ENCODE measurements at places on chromosomes 6 and 20.

DNA sequence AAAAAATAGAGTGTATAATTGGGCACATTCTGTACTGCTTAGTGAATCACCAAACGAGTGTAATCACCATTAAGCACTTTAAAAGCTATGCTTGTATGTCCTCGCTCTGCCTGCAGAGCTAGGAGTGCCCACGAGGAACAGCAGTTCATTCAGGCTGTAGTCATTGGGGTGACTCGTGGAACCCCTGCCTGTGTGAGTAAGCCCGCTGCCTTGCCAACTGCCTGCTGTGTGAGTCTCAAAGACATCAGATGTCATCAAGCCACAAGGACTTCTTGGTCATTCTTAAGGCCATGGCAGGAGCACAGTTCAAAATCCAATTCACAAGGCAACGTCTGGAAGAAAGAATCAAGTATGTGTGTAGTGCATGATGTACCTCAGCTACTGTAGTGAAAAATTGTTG, 60.4 kb downstream of the FOXO3 start:
- no peak for DNase-seq

DNA sequence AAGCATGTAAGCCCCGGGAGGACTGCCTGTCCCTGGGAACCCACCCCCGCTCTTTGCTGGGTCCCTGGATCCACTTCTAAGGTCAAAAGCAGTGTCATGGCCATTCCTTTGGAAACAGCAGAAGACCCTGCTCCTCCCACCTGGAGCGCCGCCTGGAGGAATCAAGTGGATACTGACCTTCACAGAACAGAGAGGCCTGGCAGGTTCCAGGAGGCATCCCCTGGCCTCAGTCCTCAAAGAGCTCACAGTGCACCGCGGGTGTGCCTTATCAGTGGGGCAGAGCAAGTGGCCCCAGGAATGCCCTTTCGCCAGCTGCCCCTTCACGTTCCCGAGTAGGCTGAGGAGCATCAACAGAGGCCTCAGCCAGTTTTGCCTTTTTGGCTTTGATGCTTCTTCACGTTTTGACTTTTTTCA, 11.1 kb upstream of the SLC4A11 start:
- no peak for DNase-seq

GRCh38 chr6:159086033-159086618, 41.3 kb upstream of the TAGAP start:
- no peak for DNase-seq

- no peak for DNase-seq
These were observed 1.1 kb downstream of the ABRACL start for GRCh38 chr6:139029470-139030227.

GRCh38 chr6:151592449-151593159, 98.8 kb downstream of the CCDC170 start:
- no peak for DNase-seq

DNA sequence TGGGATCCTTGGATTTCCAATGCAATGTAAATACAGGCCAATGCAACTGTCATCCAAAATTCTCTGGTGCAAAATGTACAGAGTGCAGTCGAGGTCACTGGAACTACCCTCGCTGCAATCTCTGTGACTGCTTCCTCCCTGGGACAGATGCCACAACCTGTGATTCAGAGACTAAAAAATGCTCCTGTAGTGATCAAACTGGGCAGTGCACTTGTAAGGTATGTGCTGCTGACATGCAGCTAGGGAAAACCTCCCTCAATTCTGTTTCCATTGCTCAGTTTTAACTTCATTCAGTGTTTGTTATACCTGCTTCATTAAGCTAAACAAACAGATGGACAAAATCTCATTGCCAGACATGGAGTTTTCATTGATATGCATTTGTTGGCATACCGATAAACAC, 397.1 kb downstream of the ARHGAP18 start:
- DNase-seq: no peak

- no peak for DNase-seq
These were observed 942.9 kb upstream of the EPHA7 start for GRCh38 chr6:94362061-94362864.

DNA sequence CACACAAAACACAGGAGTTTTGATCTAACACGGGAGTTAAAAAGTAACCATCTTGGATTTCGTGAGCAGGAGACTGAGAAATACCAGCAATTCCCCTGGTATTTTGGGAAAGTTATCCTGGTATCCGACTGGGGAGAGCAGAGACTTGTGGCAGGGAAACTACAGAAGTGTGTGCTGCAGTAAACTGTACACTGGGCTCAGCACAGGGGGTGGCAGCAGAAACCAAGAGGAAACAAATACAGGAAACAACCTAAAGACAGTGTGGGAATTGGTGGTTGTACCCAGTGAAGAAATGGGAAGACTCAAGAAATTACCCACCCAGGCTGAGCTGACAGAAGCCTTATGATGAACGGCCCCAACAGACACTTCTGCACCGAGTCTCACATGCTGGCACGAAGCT, 109.8 kb downstream of the CHD6 start:
- DNase-seq: no peak

DNA sequence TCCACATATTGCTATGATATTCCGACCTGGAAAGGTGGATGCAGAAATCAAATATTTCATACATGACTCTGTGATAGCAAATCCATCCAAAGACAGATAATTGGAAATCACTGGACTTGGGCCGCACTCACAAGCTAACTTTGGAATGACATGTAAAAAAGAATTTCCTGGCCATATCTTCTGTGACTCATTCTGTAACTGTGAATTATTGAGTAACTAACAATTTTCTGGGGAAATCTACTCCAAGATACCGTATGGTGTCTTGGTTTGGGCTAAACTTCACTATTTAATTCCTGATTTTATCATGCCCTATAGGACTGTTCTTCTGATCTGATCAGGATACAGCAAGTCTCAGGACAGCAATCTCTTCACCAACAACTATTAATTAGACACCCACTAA, 92.7 kb upstream of the LY86 start:
- DNase-seq: no peak

DNA sequence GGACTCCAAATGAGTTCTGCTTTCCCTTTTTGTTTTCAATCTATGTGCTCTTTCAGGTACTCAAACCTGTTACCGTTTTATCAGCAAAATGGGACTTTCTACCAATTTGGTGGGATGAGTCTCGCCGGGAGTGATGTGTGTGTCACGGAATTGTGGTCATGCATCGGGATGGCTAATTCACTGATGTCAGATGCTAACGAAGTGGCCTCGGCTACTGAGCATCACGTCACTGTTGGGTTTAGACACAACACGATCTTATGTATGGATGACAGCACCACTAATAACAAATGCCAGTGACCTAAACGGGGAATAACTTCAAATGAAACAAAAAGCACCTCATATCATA, 1.6 kb upstream of the PCK1 start:
- no peak for DNase-seq

GRCh38 chr6:113847447-113847846, 9.7 kb upstream of the MARCKS start:
- DNase-seq: no peak

GRCh38 chr6:14655201-14656061, 537.9 kb downstream of the CD83 start:
- no peak for DNase-seq

DNA sequence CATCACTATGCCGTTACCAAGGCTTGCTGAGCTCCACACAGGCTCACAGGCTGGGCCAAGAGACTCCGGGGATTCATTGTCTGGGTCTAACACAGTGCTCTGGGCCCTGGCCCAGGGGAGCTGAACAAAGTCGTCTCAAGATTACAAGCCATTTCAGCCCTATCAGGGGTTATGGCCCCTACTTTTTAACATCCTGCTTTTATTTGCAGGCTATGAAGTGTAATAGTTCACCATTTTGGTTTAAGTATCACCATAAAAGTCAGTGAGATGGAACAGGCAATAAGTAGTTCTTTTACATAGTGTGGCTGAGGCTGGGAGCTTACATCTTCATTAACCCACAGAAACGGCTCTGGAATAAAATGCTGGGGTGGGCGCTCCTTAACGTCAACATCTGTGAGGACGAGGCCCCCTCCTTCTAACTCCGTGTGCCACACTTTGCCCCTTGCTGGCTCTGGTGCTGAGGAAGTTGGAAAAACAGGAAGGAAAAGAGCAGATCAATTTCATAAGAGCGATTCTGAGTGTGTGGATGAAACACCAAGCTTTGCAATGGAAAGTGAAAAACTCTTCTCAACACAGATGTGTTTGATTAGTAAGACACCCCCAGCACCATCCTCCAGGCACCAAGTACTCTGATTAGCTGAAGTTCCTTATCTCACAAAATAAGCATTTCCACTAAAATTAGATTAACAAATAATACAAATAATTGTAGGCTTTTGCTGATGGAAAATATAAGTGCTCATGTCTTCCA, 447.3 kb downstream of the MAFB start:
- DNase-seq: no peak

All from stimulated activated naive CD4-positive, alpha-beta T cell (primary cell).